ENCODE measurements at places on chromosomes 5 and 9. TPM values are rescaled to one million over a fixed set of nuclear protein-coding genes. Genes with fewer than 3 reads are reported as not detected.

GRCh38 chr9:84669013-84669287 lies 579 bp upstream of the NTRK2 start:
- no peak for DNase-seq

GRCh38 chr9:72251589-72251988 lies 102.3 kb downstream of the GDA start:
- no peak for DNase-seq

The CFAP90 gene
- not detected for total RNA-seq

The PLCXD3 gene
- 76.6 TPM for total RNA-seq

GRCh38 chr9:2181792-2182191 lies 166.6 kb downstream of the SMARCA2 start:
- peak; percentile 45 for DNase-seq

- peak; percentile 54 for DNase-seq
Observed at GRCh38 chr9:5698810-5699556, 70.1 kb downstream of the RIC1 start.

- DNase-seq: no peak
Observed at GRCh38 chr9:106890608-106891007, 27.6 kb downstream of the ZNF462 start.

The SLC34A1 gene
- total RNA-seq: not detected

- no peak for DNase-seq
Observed at GRCh38 chr9:31030741-31031202, 1353.7 kb upstream of the ACO1 start.

DNA sequence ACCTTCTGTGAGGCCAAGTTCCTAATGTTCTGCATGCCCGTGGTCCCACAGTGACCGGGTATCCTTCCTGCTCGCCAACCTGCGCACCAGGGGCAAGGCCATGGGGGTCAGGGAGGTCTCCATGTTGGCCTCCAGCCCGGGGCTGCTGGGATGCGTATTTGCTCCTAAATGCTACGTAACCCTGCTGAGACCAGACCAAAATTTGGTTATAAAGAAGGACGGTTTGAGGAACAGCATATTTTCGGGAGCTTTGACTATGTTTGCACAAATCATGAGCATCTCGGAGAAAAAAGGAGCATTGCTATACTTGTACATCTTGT lies 35.7 kb upstream of the CLK4 start:
- DNase-seq: peak; percentile 72

The TSLP gene
- total RNA-seq: 6.0 TPM

DNA sequence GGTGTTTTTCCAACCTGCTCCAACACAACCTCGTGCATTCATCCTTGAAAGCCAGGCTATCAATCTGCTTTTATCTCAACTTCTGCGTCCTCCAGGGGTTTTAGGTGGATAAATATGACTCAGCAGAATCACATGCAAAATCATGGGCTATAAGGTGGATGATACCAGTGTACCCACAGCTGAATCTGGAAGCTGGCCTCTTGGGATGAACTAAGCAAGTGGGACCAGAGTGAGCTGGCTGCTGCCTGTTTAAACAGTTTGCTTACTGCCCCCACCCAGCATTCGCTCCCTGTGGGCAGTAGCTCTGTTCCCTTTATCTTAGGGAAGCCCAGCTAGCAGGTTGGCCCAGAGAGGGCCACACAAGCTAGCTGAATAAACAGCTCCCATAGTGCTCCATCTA lies 194.0 kb downstream of the CRB2 start:
- DNase-seq: no peak

DNA sequence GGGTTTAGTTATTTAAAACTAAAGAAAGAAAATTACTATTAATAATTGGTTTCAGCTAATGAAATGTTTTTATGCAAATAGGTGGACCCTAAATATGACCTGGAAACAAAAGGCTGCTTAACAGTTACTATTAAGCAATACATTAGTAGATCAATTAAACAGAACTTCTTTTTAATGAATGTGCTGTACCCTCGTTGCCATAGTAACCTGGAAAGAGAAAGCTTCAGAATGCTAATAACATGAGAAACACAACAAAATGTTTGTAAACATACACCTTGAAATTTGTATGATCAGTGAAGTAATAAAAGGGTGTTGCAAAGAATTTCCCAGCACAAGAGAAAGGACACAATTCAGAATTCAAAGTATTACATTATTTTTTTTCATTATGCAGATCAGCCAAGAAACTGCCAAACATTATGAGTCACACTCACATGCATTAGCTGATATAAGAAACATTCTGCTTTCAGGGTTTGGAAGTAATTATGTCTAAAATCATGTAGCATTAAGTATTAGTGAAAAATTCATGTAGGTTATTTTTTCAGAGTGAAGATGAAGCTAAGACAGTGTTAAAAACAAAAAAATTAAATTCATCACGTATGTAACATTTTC lies 348.3 kb downstream of the ISL1 start:
- DNase-seq: no peak

The SPATA31E1 gene
- not detected for total RNA-seq

GRCh38 chr5:59143926-59144333 lies 561.1 kb downstream of the RAB3C start:
- DNase-seq: no peak

DNA sequence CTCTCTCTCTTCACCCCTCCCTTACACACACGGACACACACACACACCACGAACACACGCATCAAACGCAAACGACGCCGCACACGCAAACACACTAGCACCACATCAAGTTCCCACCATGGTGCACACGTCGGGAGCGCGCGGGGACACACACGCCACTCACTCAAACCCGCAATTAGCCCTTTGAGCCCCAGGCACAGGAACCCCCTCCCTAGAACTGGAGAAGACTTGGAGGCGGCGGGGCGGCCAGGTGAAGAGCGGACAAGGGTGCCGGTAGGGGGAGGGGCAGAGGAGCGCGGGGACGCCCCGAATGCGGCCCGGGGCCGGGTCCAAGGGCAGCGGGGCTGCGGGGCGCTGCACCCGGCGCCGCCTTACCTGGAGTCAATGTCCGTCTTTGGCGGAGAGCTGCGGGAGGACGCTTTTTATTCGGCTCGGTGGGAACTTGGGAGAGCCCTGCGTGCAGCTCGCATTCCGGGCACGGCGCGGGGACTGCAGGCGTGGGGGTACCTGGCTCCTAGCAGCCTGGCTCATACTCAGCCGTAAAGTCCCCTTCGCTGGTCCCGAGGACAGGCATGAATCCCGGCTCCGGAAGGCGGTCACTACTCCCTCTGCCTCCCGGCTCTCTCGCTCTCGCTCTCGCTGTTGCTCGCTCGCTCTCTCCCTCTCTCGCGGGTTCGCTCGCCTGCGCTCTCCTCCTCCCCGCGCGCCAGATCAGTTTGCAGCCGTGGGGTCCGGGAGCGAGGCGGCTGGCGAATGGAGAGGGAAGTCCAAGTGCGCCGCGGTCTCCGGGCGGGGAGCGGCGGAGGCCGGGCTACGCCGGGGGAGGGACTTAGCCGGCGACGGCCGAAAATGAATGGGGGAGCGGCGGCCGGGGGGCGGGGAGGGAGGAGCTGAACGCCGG lies at the start of gene BRINP1:
Gene BRINP1, minus strand, starts transcription at position 755 of the 901 bp plus-strand sequence. CDS start 56,080 bp downstream, outside the sequence.
- DNase-seq: peak; percentile 64

DNA sequence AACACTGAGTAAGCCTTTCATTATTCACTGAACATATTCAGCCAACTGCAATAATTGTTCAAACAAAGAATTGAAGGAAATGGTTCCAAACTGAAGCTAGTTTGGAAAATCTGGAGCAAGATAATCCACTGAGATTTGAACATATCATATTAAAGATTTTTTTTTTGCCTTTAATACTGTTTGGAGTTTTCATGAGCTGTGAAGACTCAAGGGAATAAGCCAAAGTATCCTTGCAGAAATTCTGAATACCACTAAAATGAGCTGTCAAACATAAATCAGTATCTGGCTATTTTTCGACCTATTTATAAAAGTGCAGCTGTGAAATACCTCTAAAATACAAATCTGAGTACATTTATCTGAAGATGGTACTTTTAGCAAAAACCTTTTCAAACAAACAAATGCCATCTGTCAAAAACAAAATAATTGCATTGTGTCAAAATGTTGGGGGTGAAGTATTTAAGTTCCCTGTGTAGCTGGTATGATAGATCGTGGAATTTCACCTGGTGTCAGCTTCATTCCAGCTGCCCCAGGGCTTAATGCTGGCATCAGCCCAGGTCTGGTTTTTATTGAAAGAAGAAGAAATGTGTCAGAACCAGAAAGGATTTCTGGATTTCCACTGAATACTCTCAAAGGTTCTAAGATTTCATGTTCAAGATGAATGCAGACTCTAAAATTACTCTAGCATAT lies 149.0 kb upstream of the GRAMD2B start:
- no peak for DNase-seq

The IL7R gene
- total RNA-seq: 0.65 TPM

GRCh38 chr9:137551264-137552021 lies at the start of gene MRPL41:
MRPL41 (plus strand) TSS chr9:137551879; CDS start chr9:137552082, 203 bp downstream.
- peak; percentile 96 for DNase-seq

DNA sequence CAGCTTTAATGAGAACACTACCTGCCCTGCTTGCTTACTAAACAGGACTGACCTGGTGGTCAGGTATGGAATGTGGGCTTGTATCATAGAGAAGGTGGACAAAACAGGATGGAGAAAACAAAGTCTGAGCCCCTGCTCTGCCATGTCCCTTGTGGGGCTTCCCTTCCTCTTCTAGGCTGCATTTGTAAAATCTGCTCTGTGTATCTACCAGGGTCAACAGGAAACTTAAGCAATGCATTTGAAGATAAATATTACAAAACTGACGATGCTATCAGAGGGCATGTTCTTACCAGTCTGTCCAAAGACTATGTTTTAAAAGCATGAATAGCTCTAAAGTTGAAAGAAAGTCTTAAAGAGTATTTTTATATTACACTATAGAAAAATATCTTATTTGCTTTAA lies 228.7 kb downstream of the DCP2 start:
- DNase-seq: no peak

DNA sequence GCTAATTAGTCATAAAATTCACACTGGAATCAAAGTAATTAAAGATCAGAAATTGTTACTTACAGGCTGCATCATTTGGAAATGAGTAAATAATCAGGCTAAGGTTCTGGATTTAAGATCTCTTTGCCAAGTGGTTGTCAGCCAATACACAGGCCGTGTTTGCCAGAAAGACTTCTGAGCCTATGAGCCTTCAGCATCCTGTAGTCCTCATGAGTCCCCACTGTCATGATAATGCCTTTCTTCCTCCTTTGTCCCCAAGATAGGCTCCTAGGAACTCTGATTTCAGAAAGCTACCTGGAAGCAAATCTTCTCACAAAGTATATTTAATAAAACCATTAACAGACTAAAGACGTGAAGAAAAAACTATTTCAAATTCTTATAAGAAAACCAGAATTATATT lies 810.5 kb downstream of the DNAH5 start:
- no peak for DNase-seq

DNA sequence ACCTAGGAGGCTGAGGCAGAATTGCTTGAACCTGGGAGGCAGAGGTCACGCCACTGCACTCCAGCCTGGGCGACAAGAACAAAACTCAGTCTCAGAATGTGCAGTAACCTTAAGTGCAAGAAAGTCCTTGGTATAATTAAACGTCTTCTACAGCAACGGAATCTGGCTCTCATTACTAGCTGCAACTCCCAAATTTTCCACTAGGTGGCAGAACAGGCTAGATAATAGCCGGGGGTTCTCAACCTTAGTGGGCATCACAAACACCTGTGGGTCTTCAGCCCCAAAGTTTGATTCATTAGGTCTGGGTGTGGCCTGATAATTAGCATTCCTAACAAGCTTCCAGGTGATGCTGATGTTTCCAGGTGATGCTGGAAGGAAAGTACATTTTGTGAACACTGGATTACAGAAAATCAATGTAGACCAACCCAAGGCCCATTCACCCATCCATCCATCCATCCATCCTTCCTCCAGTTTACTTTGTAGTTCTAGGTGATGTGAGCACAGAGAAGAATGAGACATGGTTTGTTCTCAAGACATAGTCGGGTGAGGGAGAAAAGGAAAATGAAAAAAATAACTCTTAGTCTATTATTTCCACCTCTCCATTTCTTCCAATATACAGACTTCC lies 37.3 kb downstream of the FBXW2 start:
- no peak for DNase-seq

The NOXA1 gene
- 2.2 TPM for total RNA-seq

The ABO gene
- total RNA-seq: 1.5 TPM

The MAPK9 gene
- 41.7 TPM for total RNA-seq

GRCh38 chr5:138664276-138664943 lies 88.8 kb upstream of the CTNNA1 start:
- DNase-seq: no peak

The ZBTB34 gene
- total RNA-seq: 6.3 TPM

DNA sequence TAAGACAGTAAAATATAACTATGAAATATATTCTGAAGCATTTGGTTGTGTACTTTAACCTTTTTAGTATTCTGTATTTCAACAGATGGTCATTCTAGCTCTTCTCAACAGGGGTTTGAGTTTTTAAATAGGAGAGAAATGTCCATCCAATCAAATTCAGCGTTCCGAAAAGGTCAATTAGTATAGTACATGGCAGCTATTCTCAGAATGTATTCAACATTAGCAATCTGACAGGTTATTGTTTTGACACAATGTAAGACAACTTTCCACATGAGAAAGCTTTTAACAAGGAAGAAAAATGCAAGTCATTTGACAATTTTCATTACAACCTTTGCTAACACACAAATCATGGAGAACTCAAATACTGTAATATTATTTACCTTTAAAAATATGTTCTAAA lies 996.3 kb upstream of the CDH10 start:
- DNase-seq: no peak

The GPR21 gene
- total RNA-seq: 0.49 TPM

GRCh38 chr9:135772056-135772646 lies 70.2 kb downstream of the KCNT1 start:
- no peak for DNase-seq

DNA sequence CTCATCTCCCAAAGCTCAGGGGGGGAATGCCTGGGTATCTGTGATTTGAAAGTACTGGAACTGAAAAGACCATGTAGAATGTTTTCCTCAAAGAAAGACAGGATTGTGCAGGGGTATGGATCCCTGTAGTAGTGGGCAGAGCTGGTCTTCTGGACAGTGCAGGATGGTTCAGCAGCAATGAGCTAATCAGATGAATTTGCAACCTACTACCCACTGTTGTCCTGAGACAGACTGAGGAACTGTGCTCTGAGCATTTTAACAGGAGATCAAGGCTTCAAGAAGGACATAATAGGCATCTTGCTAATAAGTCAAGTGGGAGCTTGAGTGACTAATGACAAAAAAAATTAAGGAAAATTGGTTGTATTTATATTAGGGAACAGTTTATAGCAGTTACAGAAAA lies 61.7 kb downstream of the FYB1 start:
- DNase-seq: no peak

GRCh38 chr9:96202971-96203780 lies 98.8 kb downstream of the HSD17B3 start:
- no peak for DNase-seq

GRCh38 chr9:95801797-95802196 lies 73.7 kb upstream of the ERCC6L2 start:
- DNase-seq: no peak
